Skin of body (tissue), 3 donors: ENCODE measurements at places on chromosomes 16 and 17.

GRCh38 chr17:12959441-12959840 lies 58.4 kb downstream of the ELAC2 start:
- DNase-seq: no peak

DNA sequence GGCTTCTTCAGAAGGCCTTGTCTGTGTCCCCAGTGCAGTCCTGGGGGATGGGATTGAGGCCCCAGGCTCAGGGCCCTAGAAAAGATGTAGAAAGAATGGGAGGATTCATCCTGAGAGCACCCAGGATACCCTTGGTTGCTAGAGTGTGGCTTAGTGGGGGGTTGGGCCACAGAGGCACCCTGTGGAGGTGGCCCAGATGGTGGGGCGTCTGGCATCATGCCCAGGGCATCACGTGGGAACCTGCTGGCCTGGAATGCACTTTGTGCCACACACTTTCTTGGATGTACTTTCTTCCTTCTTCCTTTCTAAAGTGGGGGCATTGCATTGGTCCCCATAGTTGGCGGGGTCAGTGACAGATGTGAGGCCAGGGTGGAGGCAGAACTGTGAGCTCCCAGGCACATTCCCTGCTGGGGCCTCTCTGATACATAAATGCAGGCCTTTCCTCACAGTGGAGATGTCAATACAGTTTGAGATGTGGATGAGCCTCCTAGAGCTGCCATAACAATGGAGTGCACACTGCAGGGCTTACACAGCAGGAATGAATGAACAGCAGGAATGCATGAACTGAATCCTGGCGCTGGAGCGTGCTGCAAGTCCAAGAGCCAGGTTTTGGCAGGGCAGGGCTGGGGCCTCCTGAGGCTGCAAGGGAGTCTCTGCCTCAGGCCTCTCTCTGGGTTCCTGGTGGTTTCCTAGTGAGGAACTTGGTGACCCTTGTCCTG lies 43.3 kb downstream of the MGAT5B start:
- DNase-seq: no peak

DNA sequence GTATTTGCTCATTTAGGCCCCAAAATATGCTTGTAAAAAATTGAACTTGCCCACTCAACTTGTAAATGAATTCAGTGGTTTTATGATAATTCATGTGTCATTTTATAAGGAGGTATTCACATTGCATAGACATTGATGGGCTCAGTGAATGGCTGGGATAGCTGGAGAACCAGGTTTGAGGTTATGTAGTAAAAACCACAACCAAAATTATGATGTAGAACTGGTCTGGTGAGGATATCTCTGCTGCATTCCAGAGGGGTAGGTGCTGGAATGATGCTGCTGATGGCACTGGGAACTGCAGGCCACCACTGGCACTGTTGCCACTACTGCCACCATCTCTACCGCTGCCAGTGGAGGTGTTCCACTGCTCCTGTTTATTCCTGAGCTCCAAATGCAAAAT lies 21.5 kb upstream of the RABEP1 start:
- DNase-seq: no peak

GRCh38 chr17:48952904-48953303 lies 8.3 kb upstream of the SNF8 start:
- no peak for DNase-seq

DNA sequence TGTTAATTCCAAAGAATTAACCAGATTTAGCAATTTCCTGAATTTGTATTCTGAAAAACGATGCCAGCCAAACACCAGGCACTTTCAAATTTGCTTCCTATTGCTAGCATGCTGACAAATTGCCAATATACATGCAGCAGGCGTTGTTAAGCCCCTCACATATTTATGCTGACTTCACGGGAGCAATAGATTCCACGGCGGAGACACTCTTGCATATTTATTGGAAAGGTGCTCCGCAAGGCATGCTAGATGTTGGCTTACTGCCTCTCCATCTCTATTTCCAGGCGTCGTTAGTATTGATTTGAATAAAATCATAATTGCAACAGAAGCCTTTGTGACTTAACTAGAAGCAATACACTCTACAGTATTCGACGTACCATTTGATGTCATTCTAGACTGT lies 211.0 kb upstream of the IRX5 start:
- no peak for DNase-seq

GRCh38 chr17:67813803-67814180 lies 11.5 kb upstream of the BPTF start:
- DNase-seq: no peak

GRCh38 chr17:80456465-80457235 lies 19.8 kb downstream of the NPTX1 start:
- DNase-seq: no peak

GRCh38 chr16:52451971-52452421 lies 94.9 kb downstream of the TOX3 start:
- no peak for DNase-seq

- no peak for DNase-seq
Measured at GRCh38 chr17:32819787-32820186, 57.1 kb downstream of the MYO1D start.

GRCh38 chr17:58329035-58329809 lies 627 bp upstream of the TSPOAP1 start:
- DNase-seq: no peak

- no peak for DNase-seq
Measured at GRCh38 chr16:79503511-79503910, 97.0 kb downstream of the MAF start.

GRCh38 chr16:2778630-2778958 lies 1.5 kb upstream of the ELOB start:
- no peak for DNase-seq

DNA sequence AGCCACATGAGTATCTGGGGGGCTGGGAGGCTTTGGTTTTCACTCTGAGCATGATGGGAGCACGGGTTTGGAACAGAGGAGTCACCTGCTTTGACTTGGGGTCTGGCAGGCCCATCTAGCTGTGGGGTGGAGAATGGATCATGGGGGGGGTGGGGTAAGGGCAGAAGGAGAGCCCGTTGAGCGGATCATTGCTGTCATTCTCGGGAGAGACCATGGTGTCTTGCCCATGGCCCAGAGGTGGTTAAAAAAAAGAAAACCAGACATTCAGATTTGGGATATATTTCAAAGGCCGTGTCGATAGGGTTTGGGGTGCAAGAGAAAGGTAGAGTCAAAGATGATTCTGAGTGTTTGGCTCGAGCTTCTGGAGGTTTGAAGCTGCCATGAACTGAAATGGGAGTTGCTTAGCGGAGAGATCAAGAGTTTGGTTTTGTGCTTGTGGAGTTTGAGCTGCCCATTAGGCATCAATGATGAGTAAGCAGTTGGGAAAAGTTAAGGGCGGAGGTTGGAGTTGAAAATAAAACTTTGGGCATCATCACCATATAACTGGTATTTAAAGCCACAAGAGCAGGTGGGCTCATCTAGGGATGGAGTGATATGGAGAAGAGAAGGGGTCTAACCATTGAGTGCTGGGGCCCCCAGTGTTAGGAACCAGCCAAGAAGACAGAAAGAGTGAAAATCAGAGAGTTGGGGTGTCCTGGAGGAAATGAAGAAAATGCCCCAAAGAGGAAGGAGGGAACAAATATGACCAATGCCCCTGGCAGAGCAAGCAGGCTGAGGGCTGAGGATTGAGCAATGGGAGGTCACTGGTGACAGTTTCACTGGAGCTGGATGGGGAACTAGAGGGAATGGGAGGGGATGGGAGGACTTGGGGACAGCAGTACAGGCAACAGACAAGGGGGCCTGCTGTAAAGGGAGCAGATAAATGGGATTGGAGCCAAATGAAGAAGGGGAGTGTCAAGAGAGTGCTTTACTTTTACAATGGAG lies 1.9 kb downstream of the NOD2 start:
- DNase-seq: no peak

- no peak for DNase-seq
Measured at GRCh38 chr16:4752351-4753100, 14.4 kb downstream of the ZNF500 start.

DNA sequence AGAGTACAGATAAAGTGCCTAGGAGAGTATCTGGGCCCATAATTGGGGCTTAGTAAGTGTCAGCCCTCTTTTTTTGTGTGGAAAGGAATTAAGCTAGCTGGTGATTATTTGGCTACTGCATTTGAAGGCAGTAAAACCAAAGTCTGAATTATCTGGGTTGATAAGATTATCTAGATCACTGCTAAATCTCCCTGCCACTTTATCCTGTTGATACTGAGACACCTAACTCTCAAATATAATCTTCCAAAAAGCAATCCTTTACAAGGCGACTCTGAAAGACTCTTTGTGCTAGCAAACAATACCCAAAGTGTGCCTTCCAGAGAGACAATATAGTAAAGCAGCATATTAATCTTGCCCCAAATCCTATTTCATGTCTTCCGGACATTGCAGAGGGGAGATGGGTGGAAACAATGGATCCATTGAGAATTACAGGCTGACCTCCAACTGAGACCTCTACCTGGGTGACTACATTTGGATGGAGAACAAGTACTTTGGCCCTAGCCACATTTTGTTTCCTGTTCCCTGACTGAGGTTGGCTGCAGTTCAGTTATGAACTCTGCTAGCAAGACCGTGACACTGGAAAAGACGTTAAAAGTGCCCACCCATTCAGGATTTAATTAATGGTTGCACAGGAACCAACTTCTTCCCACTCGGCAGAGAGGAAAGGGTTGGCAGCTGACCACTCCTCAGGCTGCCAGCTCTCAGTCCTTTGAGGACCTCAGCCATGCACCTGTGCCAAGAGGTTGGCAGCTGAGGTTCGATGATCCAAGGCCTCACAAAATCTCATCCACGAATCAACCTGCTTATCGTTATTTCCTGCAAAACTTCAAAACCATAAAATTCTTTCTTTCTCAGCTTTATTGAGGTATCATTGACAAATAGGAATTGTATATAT lies 72.6 kb downstream of the SYCE1L start:
- no peak for DNase-seq

- no peak for DNase-seq
Measured at GRCh38 chr17:80279895-80280294, 19.2 kb downstream of the RNF213 start.

GRCh38 chr16:58753711-58754134 lies 19.6 kb upstream of the GOT2 start:
- DNase-seq: no peak

DNA sequence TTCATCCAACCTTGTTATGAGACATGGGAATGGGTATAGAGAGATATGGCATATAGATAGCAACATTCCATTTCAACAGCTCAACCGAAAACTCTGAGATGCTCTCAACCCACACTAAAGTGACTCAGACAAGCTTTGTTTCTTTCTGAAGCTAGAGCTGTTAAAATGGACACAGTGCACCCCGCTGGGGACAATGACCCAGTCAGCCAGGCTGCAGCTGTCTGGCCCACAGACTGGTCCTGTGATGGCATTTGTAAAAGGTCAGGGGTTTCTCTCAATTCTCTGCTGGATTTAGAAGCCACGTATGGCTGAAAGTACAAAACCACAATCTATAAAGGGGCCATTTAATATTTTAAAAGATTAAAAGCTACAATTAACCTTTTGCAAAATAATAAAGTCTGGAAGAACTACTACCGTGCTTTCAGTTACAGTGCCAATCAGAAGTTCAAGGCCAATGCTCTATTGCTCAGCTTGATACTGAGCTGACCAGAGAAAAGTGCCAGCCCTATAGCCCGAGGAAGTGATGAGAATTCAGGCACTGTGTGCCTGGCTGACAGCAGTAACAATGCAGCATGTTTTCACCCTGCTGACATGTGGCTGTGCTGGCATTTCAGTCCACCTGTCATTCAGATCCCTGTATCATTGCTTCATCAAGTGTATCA lies 60.2 kb downstream of the TEX2 start:
- no peak for DNase-seq
